T1000 (cell line): ENCODE measurements at places on chromosomes 2 and 18.

- DNase-seq: no peak
These were observed 264.5 kb downstream of the EIPR1 start for GRCh38 chr2:3113122-3113521.

GRCh38 chr2:147025646-147026585 is 818.9 kb upstream of the ACVR2A start:
- no peak for DNase-seq

DNA sequence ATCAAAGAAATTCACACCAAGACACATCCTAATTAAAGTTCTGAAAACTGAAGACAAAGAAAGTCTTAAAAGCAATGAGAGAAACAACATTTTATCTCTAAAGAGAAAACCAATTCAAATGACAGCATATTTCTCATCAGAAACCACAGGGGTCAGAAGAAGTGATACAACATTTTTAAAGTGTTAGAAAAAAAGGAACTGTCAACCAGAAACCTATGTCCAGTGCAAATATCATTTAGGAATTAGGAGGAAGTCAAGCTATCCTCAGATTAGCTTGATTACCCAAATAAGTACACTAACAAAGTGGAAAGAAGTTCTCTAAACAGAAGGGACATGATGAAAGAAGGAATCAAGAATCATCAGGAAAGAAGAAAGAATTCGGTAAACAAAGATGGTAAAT is 59.5 kb upstream of the BCL2L11 start:
- DNase-seq: no peak

DNA sequence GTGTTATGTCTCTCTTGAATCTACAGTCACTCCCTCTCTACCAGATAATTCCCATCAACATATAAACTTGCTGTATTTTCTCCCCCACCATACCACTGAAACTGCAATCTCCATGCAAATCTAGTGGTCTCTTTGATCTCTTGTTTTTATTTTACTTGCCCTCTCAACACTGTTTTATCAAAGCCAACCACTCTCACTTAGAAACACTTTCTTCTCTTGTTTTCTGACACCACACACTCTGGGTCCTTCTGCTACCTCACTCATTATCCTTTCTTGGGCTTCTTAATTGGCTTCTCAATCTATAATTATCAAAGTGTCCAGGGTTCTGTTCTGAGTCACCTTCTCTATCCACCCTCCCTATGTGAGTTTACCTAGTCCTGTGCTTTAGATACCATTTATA is 2.0 kb upstream of the MCFD2 start:
- no peak for DNase-seq

GRCh38 chr2:178542569-178542968 is 62.3 kb downstream of the PLEKHA3 start:
- DNase-seq: no peak

- DNase-seq: no peak
These were observed 309.0 kb upstream of the GULP1 start for GRCh38 chr2:187982668-187983067.

DNA sequence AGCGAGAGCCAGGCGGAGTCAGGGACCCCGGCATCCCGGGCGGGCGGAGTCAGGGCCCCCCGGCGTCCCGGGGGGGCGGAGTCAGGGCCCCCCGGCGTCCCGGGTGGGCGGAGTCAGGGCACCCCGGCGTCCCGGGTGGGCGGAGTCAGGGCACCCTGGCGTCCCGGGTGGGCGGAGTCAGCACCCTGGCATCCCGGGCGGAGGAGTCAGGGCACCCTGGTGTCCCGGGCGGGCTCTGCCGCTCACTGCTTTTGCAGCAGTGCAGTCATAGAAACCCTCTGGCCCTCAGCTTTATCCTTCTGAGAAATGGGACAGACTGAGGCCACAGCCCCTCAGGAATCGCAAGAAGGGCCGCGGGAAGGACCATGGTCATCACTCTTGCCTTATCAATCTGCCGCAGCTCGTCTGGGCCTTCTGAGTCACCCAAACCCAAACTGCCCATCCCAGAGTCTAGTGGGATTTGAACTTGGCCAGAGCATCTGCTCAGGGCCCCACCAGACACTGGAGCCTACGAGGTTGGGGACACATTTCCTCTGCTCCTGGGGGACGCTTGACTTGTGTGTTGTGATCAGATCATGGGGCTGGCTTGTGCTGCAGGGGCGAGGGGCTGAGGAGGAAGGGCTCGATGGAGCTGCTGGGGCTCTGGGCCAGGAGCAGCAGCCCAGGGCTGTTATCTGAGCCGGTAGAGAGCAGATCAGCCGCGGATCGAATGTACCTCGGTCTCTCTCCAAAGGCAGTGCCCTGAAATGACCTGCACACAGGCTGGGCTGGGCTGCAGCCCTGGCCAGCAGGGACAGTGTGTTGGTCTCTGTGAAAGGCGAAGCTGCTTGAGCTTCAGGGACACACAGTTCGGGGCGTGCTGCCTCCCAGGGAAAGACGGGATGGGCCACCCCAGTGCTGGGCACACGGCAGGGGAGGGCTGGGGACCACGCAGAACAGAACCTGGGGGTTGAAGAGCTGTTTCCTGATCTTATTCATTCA is 290.1 kb upstream of the HDAC4 start:
- no peak for DNase-seq

DNA sequence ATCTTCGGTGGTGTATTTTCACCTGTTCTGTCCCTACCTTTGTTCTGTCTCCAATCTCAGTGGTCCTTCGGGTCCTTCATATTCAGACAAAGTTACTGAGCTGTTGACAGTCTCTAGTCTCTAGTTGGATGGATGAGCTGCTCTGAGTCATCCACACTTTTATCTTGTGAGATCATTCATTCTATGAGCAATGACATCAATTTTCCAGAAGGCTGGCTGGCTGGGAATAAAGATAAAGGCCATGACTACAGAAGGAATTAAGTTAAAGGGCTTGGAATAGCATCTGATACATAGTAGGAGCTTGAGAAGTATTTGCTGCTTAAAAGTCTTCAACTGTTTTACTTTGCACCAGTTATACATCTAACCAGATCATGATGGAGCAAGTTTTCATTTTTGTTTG is 43.1 kb upstream of the SLC39A10 start:
- peak; percentile 15 for DNase-seq

DNA sequence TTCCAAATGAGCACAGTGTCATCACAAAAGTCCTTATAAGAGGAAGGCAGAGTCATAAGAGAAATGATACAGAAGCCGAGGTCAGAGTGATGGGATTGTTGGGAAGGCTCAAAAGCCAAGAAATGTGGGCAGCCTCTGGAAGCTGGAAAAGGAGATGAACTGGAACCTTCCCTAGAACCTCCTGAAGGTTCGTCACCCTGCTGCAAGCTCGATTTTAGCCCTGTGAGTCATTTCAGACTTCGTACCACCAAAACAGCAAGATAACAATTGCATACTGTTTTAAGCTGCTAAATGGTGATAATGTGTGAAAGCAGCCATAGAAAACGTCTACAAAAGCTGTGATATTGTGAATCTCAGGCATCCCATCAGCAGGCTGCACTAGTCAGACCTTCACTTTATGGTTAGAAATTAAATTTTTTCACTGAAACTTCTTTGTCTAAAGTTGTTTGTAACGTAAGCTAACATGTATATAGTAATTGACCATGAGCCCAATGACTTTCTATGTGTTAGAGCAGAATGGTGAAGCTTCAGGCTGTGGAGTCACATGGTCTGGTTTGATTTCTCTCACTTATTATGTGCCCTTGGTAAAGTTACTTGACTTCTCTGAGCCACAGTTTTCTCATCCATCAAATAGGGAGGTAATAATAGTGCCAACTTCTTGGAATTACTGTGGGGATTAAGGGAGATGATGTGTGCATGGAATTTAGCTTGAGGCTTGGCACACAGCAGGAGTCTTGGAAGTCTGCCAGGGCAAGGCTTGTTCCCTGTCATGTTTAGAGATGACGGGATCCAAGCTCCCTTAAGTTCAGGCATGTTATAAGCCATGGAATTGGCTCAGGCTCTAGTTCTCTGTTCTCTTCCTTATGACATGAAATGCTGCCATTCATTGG is 132.0 kb upstream of the CCDC195 start:
- DNase-seq: peak; percentile 46
